ENCODE measurements at places on chromosomes 6 and 20.

- no peak for DNase-seq
Observed at GRCh38 chr6:80456724-80457438, 350.4 kb downstream of the BCKDHB start.

DNA sequence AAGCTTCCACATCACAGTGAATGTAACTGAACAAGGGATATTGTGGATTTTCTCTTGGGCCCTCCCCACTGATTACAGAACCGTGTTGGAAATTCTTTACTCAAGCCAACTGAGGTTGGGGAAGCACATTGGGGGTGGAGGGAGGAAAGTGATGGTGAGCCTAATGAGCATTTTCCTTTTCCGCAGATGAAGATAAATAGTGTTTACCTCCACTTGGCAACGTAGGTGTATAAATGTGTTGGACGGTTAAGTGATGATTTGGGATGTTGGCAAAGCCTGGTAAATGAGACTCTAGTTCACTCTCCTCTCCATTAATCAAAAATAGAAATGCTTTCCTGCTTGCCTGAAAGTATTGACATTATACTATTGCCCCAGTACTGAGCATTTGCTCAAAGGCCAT lies 27.1 kb upstream of the NRN1 start:
- peak; percentile 38 for DNase-seq

GRCh38 chr6:3912361-3913076 lies 63.3 kb downstream of the FAM50B start:
- no peak for DNase-seq

- no peak for DNase-seq
Observed at GRCh38 chr6:680666-681340, 12.1 kb downstream of the EXOC2 start.

DNA sequence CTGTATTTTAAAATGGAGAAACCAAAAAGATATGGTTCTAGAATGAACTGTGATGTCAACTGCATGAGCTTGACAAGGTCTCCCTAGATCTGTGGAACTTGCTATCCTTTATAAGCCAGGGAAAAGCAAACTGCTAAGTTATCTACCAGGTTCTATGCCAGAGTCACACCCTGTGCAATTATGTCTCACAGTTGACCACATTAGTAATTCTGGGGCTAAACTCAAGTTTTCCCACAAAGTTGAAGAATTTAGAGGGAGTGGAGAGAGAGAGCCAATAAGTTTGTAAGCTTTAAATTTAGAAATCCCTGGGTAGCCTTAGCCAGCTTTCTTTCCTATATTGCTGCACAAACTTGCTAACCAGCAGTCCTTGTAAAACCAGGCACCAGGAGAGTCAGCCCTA lies 407.0 kb upstream of the SASH1 start:
- DNase-seq: no peak

DNA sequence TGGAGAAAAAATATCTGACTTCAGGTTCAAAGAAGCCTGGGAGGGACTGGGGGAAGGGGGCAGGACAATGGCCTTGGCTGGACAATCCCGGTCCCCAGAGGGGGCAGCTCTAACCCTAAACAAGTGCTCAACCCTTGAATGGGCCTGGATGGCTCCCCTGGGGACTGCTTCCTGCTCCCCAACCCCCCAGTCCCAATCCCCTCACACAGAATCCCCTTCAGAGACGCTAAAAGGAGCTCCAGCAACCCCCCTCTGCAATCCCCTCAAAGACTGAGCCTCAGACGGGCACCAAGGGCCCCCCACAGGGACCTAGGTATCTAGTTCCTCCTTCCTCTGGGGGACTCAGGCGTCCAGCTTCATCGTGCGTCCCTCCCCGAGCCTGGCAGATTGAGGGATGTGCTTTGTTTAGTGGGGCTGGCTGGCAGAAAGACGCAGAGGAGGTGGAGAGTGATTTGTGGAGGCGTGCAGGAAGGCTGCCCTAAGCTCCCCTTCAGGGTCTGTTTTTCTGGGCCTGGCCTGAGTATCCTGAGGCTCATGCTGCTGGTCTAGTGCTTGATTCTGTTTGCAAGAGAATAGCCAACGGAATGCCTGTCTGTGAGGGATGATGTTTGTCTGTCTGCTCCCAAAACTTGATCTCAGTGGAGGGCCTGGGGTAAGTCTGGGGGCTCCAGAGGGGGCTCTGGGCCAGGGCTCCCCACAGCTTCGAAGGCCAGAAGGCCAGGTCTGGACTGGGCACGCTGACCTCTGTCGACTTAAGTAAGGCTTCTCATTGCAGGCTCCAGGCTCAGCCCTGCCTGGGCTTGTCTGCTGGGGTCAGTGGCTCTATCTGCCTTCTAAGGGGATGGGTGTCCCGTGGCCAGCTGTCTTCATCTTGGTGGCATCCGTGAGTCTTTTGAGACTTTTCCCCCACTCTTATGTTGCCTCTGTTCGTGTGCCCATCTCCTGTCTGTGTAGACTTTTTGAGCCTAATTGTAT lies 1.7 kb upstream of the POU5F1 start:
- no peak for DNase-seq

- no peak for DNase-seq
Observed at GRCh38 chr6:167764215-167764614, 62.5 kb upstream of the AFDN start.

GRCh38 chr6:166560222-166560621 lies 26.3 kb downstream of the RAMACL start:
- DNase-seq: no peak

Data from NCI-H2081 treated with DMSO at 0.1 percent for 48 hours (cell line).